ENCODE measurements at places on chromosomes 7 and 10.

DNA sequence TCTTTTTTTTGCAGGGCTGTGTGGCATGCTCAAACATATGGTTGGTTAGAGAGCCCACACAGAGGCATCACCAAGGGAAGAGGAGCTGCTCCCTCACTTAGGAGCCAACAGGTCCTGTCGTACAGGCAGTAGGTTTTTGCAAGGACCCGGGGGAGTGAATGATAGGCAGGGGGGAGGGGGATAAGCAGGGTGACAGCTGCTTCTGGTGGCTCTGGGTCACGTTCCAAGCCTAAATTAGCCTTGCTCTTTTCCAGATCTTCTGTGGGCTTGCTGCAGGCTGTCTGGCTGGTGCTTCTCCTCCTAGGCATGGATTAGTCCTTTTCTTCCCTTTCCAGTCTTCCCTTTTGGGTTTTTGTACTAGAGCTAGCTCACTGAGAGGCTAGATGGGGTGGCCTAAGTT is 117.7 kb upstream of the PODXL start:
- no peak for DNase-seq

DNA sequence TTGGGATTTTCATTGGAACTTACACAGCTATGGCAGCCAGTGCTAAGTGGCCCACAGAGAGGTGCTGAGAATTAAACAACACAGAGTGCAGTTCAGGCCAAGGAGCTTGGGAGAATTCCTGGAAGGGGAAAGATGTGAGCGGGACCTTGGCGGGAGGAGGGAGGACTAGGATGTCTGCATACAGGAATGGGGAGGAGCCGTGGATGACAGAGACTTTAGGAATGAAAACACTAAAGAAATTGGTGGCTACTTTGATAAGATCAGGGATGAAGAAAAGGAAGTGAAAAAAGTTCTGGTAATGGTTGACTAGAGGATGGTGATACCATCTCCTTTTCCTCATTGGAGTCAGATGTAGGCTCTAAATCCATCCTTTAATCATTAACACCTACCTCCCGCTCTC is 234.2 kb upstream of the FZD8 start:
- DNase-seq: no peak

DNA sequence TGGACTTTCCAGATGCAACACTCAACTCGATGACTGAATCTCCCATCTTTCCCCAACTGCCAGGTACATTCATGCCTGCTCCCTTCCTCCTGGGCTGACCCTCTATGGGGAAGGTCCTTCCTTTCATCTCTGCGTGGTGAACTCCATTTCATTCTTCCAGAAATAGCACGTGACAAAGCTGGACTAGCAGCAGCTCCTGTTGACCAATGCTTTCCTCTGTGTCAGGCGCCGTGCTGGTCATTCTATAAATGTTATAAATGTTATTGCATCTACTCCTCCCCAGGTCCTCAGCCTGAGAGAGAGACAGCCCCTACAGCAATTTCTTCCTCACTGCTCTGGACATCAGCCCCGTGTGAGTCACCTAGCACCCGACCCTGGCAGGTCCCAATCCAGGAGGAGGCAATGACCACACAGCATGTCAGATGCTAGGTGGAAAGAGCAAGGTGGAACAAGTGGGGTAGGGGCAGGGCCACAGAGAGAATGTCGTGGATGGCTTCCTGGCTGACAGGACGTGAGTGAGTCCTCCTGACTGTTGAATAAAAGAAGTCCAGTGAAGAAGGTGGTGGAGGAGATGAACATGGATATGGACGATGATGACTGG is 178.1 kb downstream of the ADAM12 start:
- no peak for DNase-seq

DNA sequence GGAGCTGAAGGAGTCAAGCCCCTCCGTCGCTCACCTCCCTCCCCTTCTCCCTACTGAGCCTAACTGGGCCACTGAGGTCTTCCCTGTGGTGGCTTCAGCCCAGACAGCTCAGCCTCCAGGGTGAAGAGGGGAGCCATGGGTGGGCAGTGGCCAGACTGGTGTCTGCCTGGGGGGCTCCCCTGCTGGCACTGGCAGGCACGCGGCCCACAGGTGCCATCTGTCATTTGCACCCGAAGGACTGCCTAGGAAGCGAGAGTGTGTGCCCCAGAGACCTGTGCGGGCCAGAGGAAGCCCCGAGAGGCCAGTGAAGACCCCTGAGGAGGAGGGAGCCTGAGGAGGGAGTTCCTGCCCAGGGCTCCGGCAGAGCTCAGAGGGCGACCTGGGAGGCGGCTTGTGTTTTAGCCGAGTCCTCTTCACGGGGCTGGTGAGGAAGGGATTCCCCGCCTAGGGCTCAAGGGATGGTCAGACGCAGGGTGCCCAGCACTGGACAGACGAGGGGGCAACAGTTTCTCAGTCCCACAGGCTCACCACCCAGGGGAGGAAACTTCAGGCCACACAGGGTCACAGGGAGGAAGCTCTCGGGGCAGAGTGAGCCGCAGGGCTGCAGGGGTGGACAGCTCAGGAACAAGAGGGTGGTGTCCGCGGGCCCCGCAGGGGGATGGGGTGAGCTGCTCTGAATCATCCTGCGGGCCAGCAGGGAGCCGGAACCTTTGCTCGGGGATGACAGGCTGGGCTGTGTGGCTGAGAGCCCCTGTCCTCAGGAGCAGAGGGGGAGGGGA is 76.2 kb upstream of the PPP2R2D start:
- DNase-seq: no peak

DNA sequence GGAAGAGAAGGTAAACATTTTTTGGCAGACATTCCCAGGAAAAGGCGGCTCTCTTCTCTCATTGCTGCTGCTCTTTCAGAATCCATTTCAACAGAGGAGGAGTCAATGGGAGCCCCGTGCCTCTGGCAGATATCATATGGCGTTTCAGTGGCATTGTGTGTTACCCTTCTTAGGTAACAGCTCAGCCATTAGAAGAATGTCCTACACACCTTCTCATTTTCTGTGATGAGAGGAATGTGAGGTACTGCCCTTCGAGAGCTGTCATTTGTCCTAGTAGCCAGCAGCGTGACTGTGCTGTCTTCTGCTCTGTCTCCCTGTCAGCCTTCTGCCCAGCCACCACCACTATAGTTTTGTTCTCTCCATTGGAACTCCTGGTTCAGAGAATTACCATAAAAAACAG is 102.4 kb downstream of the EGFR start:
- no peak for DNase-seq

DNA sequence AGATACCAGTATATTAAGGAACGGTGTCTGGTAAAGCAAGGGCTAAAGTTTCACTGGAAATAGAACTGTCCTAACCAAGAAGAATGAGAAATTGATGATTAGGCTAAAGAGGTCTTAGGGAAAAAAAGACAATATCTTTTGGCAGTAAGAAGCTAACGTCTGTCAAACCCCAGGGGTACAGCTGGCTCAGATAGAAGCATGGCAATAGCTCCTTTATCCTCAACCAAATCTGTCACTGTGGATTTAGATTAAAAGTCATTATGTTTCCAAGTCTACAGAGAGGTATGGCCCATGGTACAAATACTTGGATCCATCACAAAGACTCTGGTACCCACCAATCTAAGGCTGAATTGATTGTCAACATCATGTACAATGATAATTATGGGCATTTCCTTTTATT is 8.6 kb upstream of the SLC16A9 start:
- DNase-seq: no peak

DNA sequence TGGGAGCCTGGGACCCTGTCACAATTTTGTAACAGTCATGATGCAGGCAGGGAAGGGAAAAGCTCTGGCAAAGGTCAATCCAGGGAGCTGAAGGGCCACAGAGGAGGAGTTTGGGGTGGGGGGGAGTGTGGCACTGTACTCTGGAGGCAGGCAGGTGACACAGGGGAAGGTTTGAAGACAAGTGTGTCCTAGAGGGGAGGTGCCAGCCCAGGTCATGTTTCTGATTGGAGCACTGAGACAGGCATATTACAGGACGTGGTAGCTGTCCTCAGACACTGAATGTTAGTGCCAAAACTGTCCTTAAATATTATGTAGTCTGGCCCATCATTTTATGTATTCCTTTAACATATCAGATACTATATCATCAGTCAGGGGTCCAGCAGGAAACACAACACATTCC is 75.6 kb upstream of the LRRC4 start:
- DNase-seq: no peak

DNA sequence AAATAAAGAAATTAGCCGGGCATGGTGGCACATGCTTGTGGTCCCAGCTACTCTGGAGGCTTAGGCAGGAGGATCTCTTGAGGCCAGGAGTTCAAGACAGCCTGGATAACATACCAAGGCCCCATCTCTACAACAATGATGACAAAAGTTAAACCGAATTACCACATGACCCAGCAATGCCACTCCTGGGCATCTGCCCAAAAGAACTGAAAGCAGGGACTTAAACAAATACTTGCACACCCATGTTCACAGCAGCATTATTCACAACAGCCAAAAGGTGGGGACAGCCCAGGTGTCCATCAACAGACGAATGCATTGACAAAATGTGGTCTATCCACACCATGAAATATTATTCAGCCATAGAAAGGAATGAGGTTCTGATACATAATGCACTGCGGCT is 83.9 kb downstream of the HIP1 start:
- DNase-seq: no peak

- no peak for DNase-seq
Measured at GRCh38 chr10:14413523-14413922, 82.8 kb upstream of the FRMD4A start.

DNA sequence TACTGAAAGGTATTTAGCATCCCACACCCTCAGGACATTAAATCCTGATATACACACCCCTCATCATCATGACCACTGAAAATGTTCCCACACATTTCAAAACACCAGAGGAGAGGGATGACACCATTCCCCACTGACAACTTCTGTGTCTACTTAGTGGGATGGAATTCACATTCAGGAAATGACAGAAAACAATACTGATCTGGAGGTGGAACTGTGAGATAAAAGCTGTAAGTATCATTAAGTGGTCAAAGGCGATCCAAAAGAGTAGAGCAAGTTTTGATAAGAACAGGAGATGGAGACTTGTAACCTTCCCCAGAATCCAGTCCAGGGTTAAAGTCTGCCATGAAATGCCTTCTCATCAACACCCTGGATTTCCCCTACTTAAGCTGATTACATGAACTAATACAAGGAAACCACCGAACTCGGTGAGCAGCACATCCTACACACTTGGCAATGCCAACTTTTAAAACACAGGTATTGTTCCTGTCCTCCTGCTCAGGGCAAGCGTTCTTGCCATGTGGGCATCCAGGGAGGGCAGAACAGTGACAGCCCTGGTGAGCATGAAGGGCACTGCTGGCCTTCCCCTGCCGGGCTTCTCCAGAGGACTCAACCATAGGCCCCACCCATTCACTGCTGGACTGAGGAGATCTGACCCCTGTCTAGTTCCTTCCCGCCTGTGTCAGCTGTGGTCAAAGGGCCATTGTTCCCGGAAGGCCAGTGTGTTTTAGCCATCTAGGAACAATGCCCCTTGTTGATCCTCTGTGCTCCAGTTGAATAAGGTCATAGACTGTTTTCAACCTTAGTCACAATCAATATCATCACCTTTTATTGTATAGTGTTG is 85.0 kb downstream of the SGMS1 start:
- no peak for DNase-seq

DNA sequence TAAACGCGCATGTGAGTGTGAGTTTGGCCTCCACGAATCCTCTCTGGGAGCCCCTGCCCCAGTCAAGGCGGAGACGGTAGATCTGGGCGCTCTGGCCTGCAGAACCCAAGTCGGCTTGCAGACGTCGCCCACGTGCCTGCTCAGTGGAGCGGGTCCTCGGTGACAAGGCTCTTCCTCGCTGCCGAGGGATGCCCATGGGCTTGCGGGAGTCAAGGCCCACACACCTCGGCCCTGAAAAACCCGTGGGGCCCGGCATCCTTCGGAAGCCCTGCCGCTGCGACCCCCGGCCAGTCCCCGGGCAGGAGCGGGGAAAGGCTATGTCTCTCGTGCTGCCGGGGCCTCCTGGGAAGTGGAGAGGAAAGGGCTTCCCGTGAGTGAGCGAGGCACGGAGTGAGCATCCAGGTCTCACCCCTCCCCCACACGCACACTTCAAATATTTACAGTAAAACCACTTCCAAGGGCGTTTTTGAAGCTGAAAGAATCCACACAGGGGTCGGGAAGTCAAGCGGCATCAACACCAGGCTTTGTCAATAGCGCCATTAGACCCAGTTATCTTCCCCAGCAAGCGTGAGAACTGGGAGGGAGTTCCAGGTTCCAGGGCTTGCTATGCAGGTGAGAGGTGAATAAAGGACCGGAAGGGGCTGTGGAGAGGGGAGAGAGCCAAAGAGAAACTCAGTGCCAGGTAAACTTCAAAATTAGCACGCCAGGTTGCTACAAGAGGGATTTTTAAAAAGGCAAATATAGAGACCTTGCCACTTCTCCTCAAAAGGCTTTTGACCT is 1.1 kb upstream of the MNX1 start:
- DNase-seq: no peak

DNA sequence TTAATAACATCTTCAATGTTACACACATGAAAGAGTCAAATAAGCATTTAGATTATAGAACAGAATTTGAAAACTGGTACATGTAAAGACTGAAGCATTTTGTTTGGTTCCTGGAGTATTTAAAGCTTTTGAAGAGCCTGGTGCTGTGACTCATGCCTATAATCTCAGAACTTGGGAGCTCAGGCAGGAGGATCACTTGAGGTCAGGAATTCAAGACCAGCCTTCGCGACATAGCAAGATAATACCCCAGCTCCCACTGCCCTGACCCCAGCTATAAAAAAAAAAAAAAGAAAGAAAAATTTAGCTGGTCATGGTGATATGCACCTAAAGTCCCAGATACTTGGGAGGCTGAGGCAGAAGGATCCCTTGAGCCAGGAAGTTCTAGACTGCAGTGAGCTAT is 87.8 kb downstream of the HDAC9 start:
- no peak for DNase-seq

- DNase-seq: no peak
Measured at GRCh38 chr10:4546500-4546899, 279.5 kb upstream of the AKR1E2 start.

DNA sequence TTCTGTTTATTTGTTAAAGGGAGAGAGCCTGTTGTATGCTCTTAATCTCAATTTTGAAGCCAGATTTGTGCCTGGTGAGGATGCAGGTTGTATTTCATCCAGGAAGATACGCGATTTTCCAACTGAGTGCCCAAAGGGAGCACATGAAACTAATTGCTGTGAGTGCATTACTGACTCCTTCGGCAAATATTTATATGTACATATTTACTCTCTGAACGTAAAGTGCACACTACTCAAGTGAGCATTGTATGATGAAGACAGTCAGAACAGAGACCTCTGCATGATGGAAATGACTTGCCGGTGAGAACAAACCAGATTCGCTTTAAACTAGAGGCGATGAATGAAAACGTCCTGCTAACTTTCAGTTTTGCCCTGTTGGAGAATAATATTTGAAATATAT is 130.1 kb downstream of the MALRD1 start:
- DNase-seq: no peak

DNA sequence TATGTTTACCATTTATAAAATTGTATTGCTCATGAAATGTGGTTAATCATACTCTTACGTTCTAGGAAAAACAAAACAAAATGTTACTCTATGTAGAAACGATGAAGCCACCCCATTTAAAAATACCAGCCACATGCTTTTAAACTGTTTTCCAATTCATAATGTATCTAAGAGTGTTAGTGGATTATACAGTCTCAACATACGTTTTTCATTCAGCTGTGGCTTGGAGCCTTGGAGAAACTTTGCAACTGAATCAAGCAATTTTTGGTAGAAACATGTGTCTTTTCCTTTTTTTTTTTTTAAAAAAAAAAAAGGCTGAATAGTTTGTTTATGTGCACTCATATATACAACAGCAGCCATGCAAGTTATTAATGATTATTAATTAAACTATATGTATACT is 378.0 kb upstream of the SEMA3D start:
- no peak for DNase-seq

GRCh38 chr10:2011106-2011716 is 273.9 kb upstream of the ADARB2 start:
- DNase-seq: no peak

Data from GM18507 (cell line).